Ammon's horn (tissue), 1 donor: ENCODE measurements at places on chromosomes 7 and 10.

GRCh38 chr10:71835671-71836595 is 15.1 kb downstream of the PSAP start:
- DNase-seq: peak; percentile 92

GRCh38 chr7:22675917-22676343 is 51.1 kb upstream of the IL6 start:
- no peak for DNase-seq

DNA sequence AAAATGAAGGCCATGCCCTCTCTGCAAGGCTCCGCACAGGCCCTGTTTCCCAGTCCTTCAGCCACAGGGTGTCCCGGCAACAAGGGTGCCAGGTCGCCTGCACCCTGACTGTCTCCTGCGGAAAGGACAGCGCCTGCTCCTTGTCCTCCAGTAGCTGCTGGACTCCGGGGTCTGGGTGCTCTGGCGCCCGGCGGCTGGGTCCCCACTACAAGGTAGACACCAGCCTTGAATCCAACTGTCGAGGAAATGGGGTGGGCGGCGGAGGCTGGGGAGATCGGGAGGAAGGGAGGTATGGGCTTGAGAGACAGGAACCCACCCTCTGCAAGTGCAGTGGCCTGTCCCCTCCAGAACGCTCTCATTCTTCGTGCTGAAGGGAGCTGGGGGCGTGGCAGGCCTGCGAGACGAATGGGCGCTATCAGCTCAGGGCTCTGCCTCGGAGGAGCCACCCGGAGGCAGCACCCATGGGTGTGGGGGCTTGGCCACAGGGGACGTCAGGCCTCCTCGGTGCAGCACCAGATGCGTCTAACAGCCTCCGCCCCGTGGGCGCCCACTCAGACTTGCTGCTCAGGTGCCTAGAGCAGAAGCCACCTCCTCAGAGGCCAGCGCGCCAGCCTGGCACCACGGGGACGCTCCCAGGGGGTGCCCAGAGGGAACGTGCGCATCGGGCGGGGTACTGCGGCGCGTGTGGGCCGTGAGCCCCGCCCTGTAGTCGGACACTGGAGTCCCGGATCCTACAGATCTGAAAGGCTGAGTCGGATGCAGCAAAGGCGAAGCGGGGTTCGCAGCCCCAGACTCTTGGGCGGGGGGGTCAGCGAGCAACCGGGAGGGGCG is 15.6 kb downstream of the ADAM8 start:
- DNase-seq: peak; percentile 43

DNA sequence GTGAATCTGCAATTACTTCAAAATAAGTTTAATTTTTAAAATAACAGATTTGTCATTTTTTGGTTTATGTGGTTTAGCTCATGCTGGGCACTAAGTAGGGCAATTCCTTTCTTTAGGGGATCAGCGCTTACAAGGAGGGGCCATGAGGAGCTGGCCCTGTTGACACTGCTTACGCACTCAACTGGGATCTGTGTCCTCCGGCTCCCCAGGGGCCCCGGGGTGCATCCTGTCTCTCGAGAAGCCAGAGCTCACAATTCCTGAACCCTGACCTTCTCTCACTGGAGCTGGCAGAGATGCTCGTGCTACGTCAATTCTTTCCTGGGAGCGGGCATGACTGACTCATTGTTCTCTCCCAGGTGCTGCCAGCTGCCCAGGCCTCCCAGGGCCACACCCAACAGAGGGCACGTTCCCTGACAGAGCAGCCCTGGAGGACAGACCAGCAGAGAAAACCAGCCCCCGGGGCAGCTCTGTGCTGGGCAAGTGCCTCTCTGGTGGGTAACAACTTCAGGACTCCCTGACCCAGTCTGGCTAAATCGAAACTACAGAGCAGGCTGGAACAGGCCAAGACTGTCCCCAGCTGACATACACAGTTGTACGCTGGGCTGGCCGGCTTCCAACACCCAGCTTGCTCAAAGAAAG is 36.8 kb downstream of the CTBP2 start:
- peak; percentile 70 for DNase-seq

- no peak for DNase-seq
Measured at GRCh38 chr7:12610899-12611298, 40.4 kb downstream of the SCIN start.

DNA sequence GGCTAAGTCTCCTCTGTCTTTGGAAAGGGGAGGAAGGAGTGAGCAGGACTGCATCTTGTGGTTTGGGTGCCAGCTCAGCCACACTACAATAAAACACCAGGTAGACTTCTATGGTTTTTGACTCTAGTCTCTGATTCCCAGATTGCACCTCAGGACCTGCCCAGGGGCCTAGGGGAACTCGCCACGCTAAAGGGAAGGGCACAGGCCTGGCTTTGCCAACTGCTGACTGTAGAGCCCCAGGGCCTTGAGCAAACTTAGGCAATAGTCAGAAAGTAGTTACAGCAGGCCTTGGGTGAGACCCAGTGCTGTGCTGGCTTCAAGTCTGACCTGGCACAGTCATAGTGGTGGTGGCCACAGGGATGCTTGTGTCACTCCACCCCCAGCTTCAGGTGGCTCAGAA is 24.2 kb upstream of the PRR15 start:
- no peak for DNase-seq

DNA sequence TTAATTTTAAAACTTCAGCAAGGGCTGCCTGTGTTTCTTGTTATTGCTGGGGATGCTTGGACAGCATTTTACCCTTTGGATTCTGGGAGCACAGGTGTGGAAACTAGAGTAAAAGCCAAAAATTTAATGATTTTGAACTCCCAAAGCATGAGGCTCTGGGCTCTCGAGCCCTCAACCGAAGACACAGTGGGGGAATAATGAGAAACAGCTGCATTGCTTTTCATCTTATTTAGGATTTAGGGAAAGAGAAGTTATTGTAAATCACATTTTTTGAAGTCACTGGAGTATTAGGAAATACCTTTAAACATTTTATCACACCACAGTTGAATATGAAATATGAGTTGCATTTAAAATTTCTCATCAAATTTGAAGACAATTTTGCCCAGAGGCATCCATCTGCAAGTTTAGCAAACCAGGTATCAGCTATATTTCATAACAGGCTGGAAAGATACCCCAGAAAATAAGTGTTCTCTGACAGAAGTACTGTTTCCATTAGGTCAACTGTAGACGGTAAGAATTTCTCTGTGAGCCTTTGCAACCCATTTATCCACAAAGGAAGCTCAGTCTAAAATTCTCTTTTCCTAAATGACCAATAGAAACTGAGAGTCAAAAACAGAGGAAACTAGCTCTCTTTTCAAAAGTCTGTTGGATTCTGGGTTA is 290.6 kb upstream of the PHYHIPL start:
- DNase-seq: no peak

DNA sequence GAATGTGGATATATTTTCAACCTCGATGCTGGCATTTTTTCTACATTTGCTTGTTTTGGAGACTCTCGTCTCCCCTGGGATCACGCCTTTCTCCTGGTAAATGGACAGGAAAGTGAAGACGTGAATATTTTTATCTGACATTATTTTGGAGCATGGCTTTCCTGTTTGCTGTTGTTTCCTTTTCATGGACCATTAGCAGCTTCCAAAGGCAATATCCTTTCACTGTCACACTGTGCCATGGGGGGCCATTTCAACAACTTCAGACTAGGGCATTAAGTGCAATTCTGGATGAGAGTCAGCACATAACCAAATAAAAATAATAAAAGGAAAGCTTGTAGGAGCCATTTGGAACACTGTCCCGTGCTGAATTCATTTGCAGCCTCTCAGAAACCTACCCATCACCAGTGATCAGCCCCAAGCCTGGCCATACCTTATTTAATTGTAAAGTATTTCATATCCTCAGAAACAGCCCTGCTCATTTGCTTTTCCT is 75.9 kb upstream of the NEUROD6 start:
- no peak for DNase-seq

GRCh38 chr7:90869335-90869734 is 273.2 kb downstream of the CDK14 start:
- no peak for DNase-seq

- DNase-seq: no peak
Measured at GRCh38 chr7:131674131-131674530, 117.7 kb upstream of the PODXL start.

DNA sequence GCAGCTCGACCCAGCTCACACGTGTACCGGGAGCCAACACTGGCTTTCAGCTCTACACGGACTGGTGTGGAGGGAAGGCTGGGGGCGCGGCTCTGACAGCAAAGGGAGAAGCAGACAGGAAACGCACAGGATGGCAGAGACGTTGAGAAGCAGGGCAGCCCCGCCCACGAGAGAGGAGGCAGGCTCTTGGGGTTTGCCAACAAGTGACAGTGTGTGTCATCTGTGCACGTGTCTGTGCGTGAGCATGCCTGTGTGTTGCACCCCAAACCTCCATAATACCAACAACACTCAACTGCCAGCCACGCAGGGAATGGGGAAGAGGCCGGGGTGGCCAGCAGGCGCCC is 64.4 kb upstream of the PDGFA start:
- peak; percentile 55 for DNase-seq

- no peak for DNase-seq
Measured at GRCh38 chr7:16083931-16084330, 337.4 kb downstream of the CRPPA start.

DNA sequence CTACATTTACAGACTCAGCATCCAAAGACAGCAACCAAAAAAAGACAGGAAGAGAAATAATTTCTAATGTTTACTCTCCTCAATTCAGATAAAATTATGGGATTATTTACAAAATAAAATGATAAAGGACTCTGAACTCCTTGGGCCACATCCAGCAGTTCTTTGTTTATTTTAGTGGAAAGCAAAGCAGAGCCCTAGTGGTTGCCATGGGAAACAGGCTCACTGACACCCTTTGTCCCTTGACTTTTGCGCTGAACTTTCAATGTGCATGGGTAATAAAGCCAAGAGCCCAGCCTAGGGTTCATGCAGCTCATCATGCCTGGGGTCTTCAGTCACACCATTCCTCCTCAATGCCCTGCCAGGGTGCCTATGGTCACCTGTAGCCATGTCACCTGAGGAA is 442.6 kb upstream of the IGFBP3 start:
- no peak for DNase-seq

- DNase-seq: no peak
Measured at GRCh38 chr10:25600651-25601050, 333.4 kb upstream of the MYO3A start.

DNA sequence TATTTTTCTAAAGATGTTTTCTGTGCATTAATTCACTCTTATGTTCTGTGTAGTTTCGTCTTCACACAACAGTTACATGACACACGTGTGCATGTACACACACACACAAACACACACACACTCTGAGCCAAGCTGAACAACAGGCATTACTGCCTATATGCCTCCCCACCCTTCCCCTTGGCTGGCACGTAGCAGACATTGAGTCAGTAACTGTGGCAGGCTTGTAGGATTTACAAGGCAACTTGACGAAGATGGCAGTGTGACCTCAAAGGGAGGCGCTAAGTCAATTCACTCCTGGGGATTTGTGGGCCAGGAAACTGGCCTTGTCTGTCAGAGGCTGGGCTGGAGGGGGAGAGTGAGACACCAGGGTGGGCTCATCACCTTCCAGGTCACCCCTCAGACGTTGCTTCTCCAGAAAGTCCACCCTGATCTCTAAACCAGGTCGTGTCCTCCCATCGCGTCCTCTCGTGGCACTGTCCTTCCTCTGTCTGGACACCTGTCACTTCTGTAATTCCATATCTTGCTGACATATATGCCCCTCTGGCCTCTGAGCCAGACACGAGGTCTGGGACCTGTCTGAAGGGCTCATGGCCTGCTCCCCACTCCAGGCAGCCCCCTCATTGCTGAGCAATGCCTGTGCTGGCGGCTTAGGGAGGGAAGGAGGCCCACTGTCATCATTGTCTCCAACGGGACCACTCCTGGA is 41.1 kb upstream of the INPP5A start:
- DNase-seq: no peak

GRCh38 chr7:78620920-78621319 is 822.3 kb downstream of the PHTF2 start:
- no peak for DNase-seq

DNA sequence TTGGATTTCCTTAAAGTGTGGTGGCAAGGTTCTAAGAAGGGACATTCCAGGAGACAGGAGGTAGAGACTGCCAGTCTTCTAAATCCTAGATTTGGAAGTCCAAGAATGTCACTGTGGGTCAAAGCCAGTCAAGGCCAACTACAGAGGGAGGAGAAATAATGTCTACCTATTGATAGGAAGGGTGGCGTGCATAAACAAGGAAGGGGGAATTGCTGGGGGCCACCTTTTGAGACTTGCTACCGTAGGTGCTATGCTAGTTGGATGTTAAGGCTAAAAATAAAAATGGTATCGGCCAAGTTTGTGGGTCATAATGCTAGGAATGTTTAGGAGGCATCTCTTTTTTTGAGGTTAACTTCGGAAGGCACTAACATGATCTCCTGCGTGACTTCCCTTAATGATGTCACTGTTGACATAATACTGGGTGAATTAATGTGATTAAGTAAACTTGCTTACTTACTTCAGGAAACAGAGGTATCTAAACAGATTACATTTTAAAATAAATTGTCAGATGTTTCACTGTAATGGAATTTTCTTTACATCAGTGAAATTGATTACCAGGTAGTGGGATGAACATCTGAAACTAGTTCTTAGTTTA is 4.8 kb downstream of the BTRC start:
- no peak for DNase-seq

DNA sequence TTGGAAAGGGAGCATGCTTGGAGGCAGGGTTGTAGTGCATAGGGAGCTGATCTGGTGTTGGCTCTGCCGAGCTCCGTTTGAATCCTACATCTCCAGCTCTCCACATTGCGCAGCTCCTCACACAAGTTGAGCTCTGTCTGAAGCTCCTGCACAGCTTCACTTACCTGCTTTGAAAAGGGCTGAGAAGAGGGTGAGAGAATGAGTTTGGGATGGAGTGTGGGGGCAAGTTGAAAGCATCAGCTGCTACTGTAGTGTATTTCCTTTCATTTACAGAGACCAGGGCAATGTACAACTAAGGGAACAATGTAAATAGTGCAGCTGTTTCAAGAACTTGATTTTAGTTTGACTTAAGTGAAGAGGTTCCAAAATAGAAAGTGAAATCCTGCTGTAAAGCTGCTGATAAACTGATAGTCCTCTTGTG is 88.5 kb downstream of the VTI1A start:
- no peak for DNase-seq

DNA sequence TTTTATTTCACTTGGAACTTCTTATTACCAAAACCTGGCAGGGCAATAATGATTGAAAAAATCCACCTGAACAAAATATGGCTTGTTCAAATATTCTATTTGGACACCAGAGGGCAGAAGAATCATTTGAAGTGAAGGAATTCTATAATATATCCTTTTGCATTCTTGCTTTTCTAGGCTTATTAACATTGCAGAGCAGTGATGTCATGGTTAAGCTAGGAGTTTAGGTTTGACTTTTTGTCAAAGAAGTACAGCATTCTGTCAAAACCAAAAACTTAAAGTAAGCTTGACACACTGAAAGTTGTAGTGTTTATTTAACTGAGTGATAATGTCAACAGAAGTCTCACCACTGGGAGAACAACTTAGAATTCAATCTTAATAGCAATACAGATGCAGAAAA is 156.0 kb downstream of the SEMA3D start:
- DNase-seq: no peak

GRCh38 chr10:15703151-15703880 is 16.4 kb downstream of the ITGA8 start:
- no peak for DNase-seq

DNA sequence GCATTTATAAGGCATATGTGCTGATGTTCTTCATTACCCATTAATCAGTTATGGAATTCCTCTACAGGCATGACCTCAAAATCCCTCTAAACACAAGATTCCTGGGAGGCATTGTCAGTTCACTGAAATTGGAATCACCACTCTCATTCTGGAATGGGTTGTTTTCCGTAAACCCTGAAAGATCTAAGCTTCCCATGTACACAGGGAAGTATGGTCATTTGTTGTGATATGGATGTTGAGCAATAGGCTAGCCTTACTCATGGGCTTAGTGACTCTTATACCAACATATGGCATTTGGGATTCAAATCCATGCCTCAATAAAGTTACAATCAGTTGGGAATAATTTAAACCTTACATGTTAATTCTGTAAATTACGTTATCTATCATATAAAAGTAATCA is 258.0 kb downstream of the XPNPEP1 start:
- no peak for DNase-seq
